ENCODE measurements at places on chromosomes 16 and 17. TPM values are rescaled to one million over a fixed set of nuclear protein-coding genes. Genes with fewer than 3 reads are reported as not detected.

GRCh38 chr16:2811703-2812471 lies 5.2 kb upstream of the PRSS21 start:
- peak; percentile 19 for DNase-seq

- no peak for DNase-seq
These were observed 6.3 kb downstream of the TK1 start for GRCh38 chr17:78180508-78180907.

DNA sequence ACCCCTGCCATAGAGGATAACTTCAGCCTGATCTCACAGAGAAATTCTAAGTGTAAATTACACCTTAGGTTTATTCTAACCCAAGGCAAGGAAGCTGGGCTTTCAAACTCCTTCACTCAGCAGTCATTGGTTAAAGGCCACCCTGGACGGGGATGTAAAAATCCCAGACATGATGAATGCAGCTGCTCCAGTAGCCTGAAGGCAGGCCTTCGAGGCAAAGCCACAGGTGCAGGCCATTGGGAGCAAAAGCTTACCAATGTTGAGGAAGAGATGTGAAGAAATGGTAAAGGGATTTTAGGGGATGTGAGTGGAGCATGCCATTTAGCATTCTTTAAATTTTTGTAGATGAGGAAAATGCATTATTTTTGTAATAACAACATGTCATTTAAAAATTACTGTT lies 514.4 kb downstream of the XYLT1 start:
- DNase-seq = no peak

GRCh38 chr16:12361016-12361415 lies 384.5 kb downstream of the SNX29 start:
- DNase-seq = no peak

DNA sequence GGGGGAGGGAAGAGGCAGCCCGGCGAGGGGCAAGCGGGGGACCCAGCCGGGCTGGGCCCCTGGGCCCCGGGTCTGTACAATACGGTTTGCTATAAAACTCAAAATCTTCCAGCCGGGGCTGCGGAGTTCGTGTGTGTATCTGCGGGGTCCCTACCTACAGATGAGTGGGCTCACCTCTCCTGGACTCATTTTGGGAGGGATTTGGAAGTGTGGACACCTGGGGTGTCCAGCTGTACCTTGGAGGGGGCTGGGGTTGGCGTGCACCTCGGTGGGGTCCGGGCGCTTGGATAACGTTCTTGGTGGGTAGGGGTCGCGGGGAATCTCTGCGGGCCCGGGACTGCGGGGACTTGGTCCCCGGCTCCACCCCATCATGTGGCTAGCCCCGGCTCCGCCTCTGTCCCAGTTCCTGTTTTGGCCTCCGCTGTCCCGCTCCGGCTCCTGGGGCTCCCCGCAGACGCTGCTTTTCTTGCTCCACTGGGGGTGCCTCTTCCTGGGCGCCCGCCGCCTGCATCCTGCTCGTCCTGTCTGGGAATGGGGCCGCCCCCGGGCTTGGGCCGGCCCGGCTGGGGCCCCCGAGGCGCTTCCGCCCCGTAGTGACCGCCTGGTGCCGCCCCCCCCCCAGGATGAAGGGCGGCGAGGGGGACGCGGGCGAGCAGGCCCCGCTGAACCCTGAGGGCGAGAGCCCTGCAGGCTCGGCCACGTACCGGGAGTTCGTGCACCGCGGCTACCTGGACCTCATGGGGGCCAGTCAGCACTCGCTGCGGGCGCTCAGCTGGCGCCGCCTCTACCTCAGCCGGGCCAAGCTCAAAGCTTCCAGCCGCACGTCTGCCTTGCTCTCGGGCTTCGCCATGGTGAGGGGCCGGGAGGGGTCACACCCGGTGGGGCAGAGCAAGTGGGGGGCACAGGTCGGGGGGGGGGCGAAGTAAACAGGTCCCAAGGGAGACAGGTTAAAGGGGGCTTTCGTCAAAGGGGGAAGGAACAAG lies at the start of gene ORAI3:
Gene ORAI3, plus strand, starts transcription at position 402 of the 983 bp plus-strand sequence. Its CDS starts 222 bp downstream, at position 624.
- peak; percentile 73 for DNase-seq

DNA sequence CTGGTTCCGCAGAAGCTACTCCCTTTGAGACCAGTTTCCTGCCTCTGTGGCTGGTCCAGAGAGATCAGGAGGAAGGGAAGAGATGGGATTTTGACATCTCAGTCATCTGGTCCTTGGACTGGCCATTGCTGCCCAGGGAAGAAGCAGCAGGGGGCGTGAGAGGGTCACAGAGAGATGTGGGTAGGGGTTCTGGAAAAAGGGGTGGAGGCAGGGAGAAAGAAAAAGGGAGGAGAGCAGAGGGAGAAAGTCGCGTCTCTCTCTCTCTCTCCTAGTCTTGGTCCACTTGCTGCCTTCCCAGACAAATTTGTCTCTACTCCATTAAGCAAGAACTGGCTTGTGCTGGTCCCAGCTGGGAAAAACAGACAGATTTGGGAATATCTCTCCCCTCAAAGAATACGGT lies 4.4 kb downstream of the SHBG start:
- peak; percentile 62 for DNase-seq

VMO1 gene
- not detected for total RNA-seq

All from myocyte (in vitro differentiated cells).